ENCODE measurements at places on chromosomes 3 and 15.

DNA sequence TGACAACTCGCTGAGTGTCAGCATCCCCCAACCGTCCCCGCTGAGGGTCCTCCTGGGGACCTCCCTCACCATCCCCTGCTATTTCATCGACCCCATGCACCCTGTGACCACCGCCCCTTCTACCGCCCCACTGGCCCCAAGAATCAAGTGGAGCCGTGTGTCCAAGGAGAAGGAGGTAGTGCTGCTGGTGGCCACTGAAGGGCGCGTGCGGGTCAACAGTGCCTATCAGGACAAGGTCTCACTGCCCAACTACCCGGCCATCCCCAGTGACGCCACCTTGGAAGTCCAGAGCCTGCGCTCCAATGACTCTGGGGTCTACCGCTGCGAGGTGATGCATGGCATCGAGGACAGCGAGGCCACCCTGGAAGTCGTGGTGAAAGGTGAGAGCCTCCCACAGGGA is 35.4 kb downstream of the ACAN start:
- no peak for DNase-seq

GRCh38 chr3:172726380-172726779 is 15.5 kb upstream of the NCEH1 start:
- no peak for DNase-seq

- DNase-seq, result no peak
Measured at GRCh38 chr15:81955382-81956062, 90.3 kb downstream of the MEX3B start.

- no peak for DNase-seq
Measured at GRCh38 chr15:85539491-85539890, 159.1 kb downstream of the AKAP13 start.

DNA sequence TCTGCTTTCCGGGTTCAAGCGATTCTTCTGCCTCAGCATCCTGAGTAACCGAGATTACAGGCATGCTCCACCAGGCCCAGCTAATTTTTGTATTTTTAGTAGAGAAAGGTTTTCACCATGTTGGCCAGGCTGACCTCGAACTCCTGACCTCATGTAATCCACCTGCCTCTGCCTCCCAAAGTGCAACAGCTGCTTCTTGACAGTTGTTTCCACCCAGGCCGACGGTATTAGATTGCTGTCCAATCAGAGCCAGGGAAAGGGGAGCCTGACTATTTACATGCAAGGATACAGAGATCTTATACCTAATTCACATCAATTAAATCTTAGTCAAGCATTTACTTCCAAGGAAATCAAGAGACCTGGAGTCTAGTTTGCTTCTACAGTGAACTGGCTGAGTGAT is 4.0 kb upstream of the CAPN3 start:
- no peak for DNase-seq

- no peak for DNase-seq
Measured at GRCh38 chr3:38740537-38740936, 75.5 kb downstream of the SCN10A start.

- no peak for DNase-seq
Measured at GRCh38 chr3:30400926-30401325, 205.5 kb upstream of the TGFBR2 start.

Data from NCI-H2171 (cell line).